ENCODE measurements at places on chromosomes 1 and 21. TPM values are rescaled to one million over a fixed set of nuclear protein-coding genes. Genes with fewer than 3 reads are reported as not detected.

MORC3 gene
- 22.2 TPM for total RNA-seq

PGLYRP4 gene
- total RNA-seq = not detected

TINAGL1 gene
- 274 TPM for total RNA-seq

WDR4 gene
- 4.8 TPM for total RNA-seq

S100A7A gene
- not detected for total RNA-seq

SDC3 gene
- total RNA-seq = 19.6 TPM

CAPZA1 gene
- 24.1 TPM for total RNA-seq

TTC24 gene
- not detected for total RNA-seq

CSF3R gene
- 6.4 TPM for total RNA-seq

HMCN1 gene
- 3.8 TPM for total RNA-seq

F13B gene
- not detected for total RNA-seq

Measured in left ventricle myocardium superior (tissue), 1 donor.